CD8-positive, alpha-beta memory T cell (primary cell): ENCODE measurements at places on chromosomes 4 and X.

- H3K4me3 ChIP-seq, result no peak overlapping the region
- no peak for DNase-seq
- no peak overlapping the region for H3K27ac ChIP-seq
- no peaks in the 10 kb centered on the region for H3K4me1 ChIP-seq
- no peaks in the 10 kb centered on the region for H3K27me3 ChIP-seq
- H3K36me3 ChIP-seq, result no peaks in the 10 kb centered on the region
Measured at GRCh38 chr4:27206009-27206408, 345.4 kb downstream of the STIM2 start.

GRCh38 chr4:168846414-168846813 is 163.6 kb downstream of the CBR4 start:
- peaks cover 5% of the 10 kb centered on the region for H3K27me3 ChIP-seq
- H3K36me3 ChIP-seq, result no peaks in the 10 kb centered on the region
- no peaks in the 10 kb centered on the region for H3K4me1 ChIP-seq
- H3K27ac ChIP-seq, result no peak overlapping the region
- no peak overlapping the region for H3K4me3 ChIP-seq
- no peak for DNase-seq

DNA sequence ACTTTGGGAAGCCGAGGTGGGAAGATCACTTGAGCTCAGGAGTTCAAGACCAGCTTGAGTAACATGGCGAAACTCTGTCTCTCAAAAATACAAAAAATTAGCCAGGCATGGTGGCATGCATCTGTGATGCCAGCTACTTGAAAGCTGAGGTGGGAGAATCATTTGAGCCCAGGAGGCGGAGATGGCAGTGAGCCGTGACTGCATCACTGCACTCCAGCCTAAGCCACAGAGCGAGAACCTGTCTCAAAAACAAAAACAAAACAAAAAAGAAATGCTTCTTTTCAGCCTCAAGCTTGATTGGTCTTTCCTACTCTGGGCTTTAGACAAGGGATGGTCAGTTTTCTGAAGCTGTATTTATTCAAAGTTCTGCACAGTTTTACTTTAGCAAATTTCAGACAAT is 15.8 kb upstream of the DHRSX start:
- DNase-seq, result no peak
- H3K4me3 ChIP-seq, result no peak overlapping the region
- H3K27ac ChIP-seq, result no peak overlapping the region
- H3K27me3 ChIP-seq, result no peaks in the 10 kb centered on the region
- H3K36me3 ChIP-seq, result no peaks in the 10 kb centered on the region

DNA sequence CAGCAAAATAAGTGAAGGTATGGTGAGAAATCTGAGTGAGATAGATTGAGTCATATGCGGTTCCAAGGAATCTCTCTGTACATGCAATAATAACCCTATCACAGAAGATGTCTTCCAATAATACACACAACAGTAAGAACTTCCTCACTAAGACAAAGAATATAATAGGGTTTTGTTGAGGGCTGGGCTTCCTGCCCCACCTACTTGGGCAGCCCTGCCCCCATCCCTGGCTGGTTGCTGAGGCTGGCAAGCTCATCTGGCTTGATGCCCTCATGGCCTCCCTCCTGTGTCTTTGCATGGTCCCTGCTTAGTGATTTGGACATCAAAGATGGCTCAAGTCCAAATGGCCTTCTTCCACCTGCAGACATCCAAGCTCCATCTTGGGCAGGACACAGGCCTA is 2.7 kb downstream of the GEMIN8 start:
- H3K4me3 ChIP-seq, result no peak overlapping the region
- no peak overlapping the region for H3K27ac ChIP-seq
- peaks cover 25% of the 10 kb centered on the region for H3K4me1 ChIP-seq
- H3K27me3 ChIP-seq, result no peaks in the 10 kb centered on the region
- H3K36me3 ChIP-seq, result no peaks in the 10 kb centered on the region
- DNase-seq, result no peak

DNA sequence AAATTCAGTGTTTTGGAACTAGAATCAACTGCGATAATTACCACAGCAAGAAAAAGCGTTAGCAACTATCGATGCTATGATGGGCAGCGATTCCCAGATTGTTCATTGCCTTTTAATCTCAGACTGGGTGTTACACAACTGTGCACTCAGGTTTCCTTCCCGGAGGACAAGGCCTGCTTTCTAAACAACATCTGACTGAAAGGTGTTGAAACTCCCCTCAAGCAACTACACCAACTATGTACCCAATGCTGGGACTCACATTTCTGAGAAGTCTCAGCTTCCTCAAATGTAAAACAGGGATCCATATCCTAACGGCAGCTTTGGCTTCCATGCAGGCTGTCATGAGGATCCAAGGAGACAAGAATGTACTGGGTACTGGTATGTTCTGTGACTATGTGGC is 8.2 kb downstream of the GABRE start:
- no peaks in the 10 kb centered on the region for H3K4me1 ChIP-seq
- H3K27ac ChIP-seq, result no peak overlapping the region
- H3K27me3 ChIP-seq, result no peaks in the 10 kb centered on the region
- no peak overlapping the region for H3K4me3 ChIP-seq
- H3K36me3 ChIP-seq, result no peaks in the 10 kb centered on the region
- DNase-seq, result no peak

DNA sequence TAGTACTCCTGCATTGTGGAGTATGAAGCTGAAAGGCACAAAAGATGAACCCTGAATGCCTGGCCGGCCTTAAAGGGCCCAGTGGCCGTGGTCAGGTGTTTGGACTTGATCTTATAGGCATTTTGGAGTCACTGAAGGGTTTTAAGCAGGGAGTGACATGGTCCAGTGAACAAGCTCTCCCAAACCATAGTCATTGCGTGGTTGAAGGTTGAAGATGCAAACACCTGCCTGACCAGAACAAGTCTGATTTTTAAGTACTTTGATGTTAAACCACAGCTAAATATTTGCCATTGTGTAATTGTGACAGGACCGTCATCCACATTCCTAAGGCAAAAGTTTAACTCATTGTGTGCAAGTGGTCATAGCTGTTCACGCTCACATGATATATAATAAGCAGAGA is 3.3 kb downstream of the STK32B start:
- no peak for DNase-seq
- H3K36me3 ChIP-seq, result no peaks in the 10 kb centered on the region
- H3K27me3 ChIP-seq, result peaks cover 9% of the 10 kb centered on the region
- H3K27ac ChIP-seq, result no peak overlapping the region

DNA sequence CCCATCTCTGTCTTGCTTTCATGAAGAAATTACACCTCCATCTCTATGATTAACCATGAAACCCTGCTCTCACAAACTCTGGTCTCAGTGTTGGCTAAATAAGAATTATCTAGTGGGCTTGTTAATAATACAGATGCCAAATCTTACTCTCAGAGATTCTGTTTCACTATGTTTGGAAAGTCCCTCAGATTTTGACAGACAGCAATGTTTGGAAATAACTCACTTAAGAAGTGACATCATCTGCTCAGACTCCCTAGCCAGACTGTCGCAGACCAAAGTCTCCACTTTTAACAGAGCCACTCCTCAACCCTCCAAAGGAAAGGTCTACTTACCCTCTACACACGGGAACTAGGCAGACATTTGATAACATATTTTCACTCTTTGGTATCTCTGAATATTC is 328.5 kb upstream of the FGF16 start:
- no peak for DNase-seq
- H3K36me3 ChIP-seq, result no peaks in the 10 kb centered on the region
- no peaks in the 10 kb centered on the region for H3K4me1 ChIP-seq
- no peak overlapping the region for H3K4me3 ChIP-seq
- H3K27ac ChIP-seq, result no peak overlapping the region
- H3K27me3 ChIP-seq, result no peaks in the 10 kb centered on the region

DNA sequence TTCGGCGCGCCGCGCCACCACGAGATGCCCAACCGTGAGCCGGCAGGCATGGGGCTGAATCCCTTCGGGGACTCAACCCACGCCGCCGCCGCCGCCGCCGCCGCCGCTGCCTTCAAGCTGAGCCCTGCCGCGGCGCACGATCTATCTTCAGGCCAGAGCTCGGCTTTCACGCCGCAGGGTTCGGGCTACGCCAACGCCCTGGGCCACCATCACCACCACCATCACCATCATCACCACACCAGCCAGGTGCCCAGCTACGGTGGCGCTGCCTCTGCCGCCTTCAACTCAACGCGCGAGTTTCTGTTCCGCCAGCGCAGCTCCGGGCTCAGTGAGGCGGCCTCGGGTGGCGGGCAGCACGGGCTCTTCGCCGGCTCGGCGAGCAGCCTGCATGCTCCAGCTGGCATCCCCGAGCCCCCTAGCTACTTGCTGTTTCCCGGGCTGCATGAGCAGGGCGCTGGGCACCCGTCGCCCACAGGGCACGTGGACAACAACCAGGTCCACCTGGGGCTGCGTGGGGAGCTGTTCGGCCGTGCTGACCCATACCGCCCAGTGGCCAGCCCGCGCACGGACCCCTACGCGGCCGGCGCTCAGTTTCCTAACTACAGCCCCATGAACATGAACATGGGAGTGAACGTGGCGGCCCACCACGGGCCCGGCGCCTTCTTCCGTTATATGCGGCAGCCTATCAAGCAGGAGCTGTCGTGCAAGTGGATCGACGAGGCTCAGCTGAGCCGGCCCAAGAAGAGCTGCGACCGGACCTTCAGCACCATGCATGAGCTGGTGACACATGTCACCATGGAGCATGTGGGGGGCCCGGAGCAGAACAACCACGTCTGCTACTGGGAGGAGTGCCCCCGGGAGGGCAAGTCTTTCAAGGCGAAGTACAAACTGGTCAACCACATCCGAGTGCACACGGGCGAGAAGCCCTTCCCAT is 1.1 kb downstream of the ZIC3 start:
- no peak overlapping the region for H3K4me3 ChIP-seq
- no peaks in the 10 kb centered on the region for H3K4me1 ChIP-seq
- no peaks in the 10 kb centered on the region for H3K27me3 ChIP-seq

DNA sequence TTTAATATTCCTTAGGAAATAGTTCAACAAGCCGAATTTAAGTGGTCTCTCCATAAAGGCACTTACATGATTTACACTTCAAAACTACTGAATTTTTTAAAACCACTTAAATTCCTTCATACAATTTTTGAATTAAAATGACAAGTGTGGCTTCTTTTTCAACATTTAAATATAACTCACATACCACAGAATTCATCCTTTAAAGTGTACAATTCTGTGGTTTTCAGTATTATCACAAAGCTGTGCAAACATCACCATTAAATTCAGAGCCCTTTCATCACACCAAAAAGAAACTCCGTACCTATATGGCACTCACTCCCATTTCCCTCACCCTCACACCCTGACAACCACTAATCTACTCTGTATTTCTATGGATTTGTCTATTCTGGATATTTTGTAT is 200.9 kb upstream of the MAB21L2 start:
- DNase-seq, result no peak
- H3K27ac ChIP-seq, result no peak overlapping the region
- H3K27me3 ChIP-seq, result no peaks in the 10 kb centered on the region
- H3K36me3 ChIP-seq, result no peaks in the 10 kb centered on the region

- no peaks in the 10 kb centered on the region for H3K27me3 ChIP-seq
- H3K4me1 ChIP-seq, result no peaks in the 10 kb centered on the region
- no peak overlapping the region for H3K27ac ChIP-seq
Measured at GRCh38 chrX:57821703-57822387, 88.4 kb downstream of the ZXDA start.

DNA sequence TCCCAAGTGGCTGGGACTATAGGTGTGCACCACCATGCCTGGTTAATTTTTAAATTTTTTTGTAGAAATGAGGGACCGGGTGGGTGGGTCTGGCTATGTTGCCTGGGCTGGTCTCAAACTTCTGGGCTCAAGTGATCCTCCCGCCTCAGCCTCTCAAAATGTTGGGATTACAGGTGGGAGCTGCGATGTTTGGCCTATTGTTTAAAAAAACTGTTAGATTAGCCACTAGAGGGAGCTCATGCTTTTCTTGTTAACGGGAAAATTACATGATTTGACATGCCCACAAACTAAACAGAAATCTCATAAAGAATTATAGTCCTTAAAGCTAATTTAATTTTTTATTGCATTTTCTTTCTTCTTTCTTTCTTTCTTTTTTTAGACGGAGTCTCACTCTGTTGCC is 5.0 kb upstream of the SDAD1 start:
- no peaks in the 10 kb centered on the region for H3K36me3 ChIP-seq
- peaks cover 5% of the 10 kb centered on the region for H3K4me1 ChIP-seq
- H3K4me3 ChIP-seq, result no peak overlapping the region
- DNase-seq, result peak; percentile 26
- no peaks in the 10 kb centered on the region for H3K27me3 ChIP-seq

DNA sequence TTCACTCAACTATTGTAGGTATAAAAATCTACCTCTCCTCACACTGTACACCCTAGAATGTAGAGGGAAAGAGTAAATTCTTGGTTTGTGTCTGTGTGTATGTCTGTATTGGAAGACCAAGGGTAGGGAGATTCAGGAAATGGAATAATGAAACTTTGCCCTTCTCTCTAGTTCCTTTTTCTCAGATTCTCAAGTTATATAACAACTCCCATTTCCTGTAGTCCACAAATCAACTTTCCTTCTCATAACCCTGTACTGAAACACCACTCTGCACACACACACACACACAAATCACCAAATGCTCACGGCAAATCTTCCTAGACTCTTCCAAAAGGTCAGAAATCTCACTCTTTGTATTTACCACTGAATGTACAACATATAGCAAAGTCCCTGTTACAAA is 824.5 kb upstream of the DIAPH2 start:
- no peaks in the 10 kb centered on the region for H3K36me3 ChIP-seq
- no peak for DNase-seq
- no peak overlapping the region for H3K4me3 ChIP-seq
- no peaks in the 10 kb centered on the region for H3K4me1 ChIP-seq
- H3K27me3 ChIP-seq, result no peaks in the 10 kb centered on the region

- no peak overlapping the region for H3K27ac ChIP-seq
- no peak for DNase-seq
- H3K36me3 ChIP-seq, result no peaks in the 10 kb centered on the region
- H3K4me3 ChIP-seq, result no peak overlapping the region
Measured at GRCh38 chrX:20681683-20682082, 415.0 kb upstream of the RPS6KA3 start.

GRCh38 chr4:169727616-169728015 is 30.1 kb downstream of the HPF1 start:
- H3K27ac ChIP-seq, result no peak overlapping the region
- no peak overlapping the region for H3K4me3 ChIP-seq
- no peaks in the 10 kb centered on the region for H3K27me3 ChIP-seq
- no peak for DNase-seq
- H3K36me3 ChIP-seq, result peaks cover 6% of the 10 kb centered on the region
- no peaks in the 10 kb centered on the region for H3K4me1 ChIP-seq

- no peak overlapping the region for H3K27ac ChIP-seq
- H3K4me3 ChIP-seq, result no peak overlapping the region
- H3K27me3 ChIP-seq, result no peaks in the 10 kb centered on the region
- no peak for DNase-seq
Measured at GRCh38 chrX:39309018-39309635, 507.9 kb downstream of the MID1IP1 start.

GRCh38 chr4:57149833-57150232 is 39.6 kb upstream of the IGFBP7 start:
- no peaks in the 10 kb centered on the region for H3K4me1 ChIP-seq
- H3K4me3 ChIP-seq, result no peak overlapping the region
- DNase-seq, result no peak
- no peaks in the 10 kb centered on the region for H3K27me3 ChIP-seq
- H3K36me3 ChIP-seq, result no peaks in the 10 kb centered on the region
- no peak overlapping the region for H3K27ac ChIP-seq

- DNase-seq, result no peak
- H3K36me3 ChIP-seq, result no peaks in the 10 kb centered on the region
- H3K27ac ChIP-seq, result no peak overlapping the region
- no peaks in the 10 kb centered on the region for H3K4me1 ChIP-seq
- H3K27me3 ChIP-seq, result no peaks in the 10 kb centered on the region
Measured at GRCh38 chr4:187046471-187046870, 322.8 kb upstream of the FAT1 start.

GRCh38 chrX:106927700-106928099 is 7.5 kb downstream of the CLDN2 start:
- no peaks in the 10 kb centered on the region for H3K27me3 ChIP-seq
- H3K4me3 ChIP-seq, result no peak overlapping the region
- H3K4me1 ChIP-seq, result no peaks in the 10 kb centered on the region
- DNase-seq, result no peak
